ENCODE measurements at places on chromosomes 3 and 15. TPM values are rescaled to one million over a fixed set of nuclear protein-coding genes. Genes with fewer than 3 reads are reported as not detected.

The SNTN gene
- not detected for total RNA-seq

DNA sequence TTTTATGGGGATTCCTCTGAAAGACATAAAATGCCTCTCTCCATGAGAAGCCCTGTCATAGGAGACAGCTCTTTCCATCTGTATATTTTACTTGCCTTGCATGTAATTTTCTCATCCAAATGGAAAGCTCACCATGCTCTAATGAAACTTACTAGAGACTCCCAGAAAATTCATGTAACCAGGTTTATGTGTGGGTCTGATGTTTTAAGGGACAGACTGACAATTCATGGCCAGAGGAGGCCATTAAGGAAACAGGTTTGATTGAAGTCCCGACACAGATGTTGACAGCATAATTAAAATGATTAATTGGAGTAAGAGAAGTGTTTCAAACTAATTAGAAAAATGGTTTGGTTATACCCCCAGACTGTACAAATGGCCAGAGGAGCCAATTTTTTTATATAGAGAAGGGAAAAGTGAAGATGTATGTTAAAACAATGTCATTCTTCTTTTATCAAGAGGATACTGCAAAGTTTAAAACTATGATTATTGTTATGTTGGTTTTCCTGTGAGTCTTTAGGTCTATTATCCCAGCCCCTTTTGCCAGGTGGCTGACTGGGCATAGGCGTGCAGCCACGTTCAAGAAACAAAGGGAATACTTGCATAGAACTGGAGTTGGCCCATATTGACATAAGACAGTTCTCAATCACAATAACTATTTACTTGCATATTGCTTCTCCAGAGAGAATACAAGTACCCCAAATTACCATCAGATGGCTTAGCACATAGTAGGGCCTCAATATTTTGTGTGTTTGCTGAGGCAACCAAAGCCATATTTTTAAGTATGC is 64.8 kb downstream of the RBMS3 start:
- no peak for DNase-seq

- DNase-seq = no peak
These were observed 61.4 kb upstream of the CLDN18 start for GRCh38 chr3:137948400-137949072.

The LIPH gene
- 6.6 TPM for total RNA-seq

DNA sequence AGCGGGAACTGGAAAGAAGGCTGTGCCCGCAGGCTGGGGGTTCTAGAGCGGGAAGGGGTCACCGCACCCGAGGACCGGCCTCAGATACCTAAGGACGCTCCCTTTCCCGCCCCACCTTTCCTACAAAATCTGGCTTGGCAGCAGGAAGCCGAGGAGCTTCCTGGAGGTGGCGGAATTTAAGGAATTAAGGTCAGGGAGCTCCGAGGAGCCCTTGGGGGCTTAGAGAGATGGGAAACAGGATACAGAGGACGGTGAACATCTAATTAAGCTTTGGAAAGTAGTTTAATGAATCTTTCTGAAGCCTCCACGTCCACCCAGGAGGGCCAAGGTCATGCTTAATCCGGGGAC is 507 bp upstream of the AP3B2 start:
- DNase-seq = no peak

DNA sequence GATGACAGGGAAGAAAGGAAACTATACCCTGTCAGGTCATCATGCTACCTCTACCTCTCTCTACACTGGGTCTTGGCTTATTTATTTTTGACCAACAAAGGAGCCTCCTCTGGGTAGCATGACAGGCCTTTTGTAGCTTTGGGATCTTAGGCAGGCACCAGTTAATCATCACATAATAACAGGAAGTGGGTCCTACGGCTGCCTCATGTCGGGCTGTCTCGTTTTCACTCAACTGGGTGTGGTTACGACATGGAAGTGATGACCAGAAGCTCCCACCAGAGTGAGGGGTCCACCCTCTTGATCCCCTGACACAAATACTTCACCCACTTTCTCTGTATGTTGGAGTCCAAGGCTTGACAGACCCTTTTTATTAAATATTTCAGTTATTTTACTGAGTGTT is 105.3 kb downstream of the CD47 start:
- DNase-seq = no peak

DNA sequence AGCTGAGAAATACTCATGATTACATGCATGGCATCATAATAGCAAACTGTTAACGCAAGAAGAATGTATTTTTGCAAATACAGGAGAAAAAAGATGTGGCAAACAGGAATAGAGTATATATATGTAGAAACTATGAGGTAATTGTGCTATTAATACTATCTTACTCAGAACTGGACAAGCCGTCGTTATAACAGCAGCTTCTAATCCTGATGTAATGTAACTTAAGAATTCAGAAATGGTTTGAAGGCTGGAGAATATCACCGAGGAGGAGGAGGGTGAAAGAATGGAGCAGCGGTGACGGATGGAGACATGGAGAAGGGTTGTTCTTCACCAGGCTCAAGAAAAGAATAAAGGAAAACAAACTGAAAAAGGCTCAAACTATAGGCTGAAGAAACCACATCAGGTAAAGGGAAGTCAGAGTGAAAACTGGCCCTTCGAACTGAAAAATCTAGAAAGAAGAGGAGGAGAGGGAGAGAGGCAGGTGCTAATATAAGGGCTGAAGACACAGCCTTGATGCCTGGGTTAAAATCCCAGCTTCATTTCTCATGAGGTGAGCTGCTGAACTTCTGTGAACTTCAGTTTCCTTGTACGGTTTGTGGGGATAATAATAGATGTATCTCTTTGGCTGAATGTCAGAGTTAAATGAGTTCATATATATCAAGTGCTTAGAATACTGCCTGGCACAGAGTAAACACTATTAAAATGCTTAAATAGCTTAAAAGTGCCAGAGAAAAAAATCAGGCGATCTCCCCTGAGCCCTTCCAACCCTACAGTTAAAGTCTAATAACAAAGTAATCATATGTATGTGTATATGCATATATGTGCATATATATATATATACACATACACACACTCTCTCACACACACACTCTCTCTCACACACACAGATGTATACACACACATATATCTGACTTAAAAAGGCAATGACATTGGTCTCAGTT is 43.9 kb downstream of the GOLIM4 start:
- peak; percentile 11 for DNase-seq

DNA sequence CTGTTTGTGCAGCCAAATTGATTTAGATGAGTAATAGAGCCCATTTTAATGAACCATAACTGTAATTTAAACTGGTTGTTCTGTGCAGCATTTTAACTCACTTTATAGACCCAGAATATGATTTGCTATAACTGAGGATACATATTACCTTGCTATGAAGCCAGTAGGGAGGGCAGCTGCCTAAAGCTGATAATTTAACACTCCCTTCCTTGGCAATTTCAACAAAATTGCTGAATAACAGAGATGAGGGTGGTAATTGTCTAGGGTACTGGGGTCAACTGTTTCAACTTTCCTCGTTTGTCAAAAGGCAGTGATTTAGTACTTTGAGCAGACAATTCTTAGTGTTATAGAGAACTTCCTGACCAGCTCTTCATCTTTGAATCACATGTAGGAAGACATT is 304.9 kb upstream of the POU1F1 start:
- no peak for DNase-seq

GRCh38 chr3:158717576-158717975 is 14.7 kb downstream of the RARRES1 start:
- no peak for DNase-seq

DNA sequence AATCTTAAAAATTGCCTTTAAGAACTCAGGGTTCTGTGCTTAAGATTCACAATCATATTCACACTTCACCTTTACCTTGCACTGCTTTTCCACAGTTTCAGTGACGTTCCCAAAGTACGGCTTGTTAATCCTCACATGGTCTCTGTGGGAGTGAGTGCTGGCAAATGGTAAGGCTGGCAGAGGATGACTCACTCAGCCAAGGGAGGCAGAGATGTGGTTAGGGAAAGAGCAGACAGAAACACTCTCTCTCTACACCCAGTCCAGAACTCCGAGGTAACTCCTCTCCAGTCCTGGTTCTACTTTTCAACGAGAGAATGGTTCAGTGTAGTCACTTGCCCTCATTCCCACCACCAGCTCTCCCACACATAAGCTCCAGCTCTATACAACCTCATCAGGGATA is 33.1 kb downstream of the RASGRP1 start:
- DNase-seq = no peak

The WNT7A gene
- 0.59 TPM for total RNA-seq

DNA sequence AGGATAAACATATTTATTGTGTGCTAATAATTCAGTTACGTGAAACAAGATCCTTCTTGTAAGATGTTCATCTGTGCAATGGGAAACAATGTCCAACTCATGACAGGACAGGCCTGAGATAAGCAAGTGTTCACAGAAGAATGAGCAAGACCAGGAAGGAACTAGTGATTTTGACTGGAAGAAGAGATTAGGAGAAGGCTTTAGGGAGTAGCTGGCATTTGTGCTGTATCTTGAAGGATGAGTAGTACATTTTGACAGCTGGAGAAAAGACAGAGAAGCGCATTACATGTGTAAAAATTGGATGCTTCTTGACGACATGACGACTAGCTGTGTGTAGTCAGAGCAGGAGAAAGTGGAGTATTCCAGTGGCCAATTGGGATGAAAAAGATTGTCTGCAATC is 48.4 kb downstream of the GBE1 start:
- no peak for DNase-seq

The AADACL2 gene
- 21.6 TPM for total RNA-seq

DNA sequence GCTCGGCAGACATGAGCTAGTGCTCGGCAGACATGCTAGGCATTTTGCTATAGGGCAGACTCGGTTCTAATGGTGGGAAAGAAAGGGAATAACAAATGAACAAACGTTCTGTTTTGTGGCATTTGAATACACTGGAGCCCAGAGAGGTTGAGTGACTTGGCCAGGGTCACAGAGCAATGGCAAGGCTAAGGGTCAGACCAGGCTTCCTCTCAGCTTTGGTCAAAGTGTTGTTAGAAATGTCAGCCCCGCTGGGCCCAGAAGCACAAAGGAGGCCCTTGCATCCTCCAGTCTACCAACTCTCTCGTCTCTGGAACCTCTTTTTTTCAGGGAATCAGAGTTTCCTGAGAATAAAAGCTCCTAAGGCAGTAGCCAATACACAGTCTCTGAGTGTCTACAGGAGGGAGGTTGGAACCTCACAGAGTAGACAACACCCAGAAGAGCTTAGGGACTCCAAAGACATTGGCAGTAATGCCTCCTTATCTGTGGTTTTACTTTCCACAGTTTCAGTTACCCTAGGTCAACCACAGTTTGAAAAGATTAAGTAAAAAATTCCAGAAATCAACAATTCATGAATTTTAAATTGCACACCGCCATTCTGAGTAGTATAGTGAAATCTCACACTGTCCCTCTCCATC is 47.3 kb downstream of the SSUH2 start:
- DNase-seq = no peak

- DNase-seq = no peak
These were observed 96.1 kb downstream of the FMN1 start for GRCh38 chr15:33098094-33099058.

The LYSMD2 gene
- 5.1 TPM for total RNA-seq

DNA sequence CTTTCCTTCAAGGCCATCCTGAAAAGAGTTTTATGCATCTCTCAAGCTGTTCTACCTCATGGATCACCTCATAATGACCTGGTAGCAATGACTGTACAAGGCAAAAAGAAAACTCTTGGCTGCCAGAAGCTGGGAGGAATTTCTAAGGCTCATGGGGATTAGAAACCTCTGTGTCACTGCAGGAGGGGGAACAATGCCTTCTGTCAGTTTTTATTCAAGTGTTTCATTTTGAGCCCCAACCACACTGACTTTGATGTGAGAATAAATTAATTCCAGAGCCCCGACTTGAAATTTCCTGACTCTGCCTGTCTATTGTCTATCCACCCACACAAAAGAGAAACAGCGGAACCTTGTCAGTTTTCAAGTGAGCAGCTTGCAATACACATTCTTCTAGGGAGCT is 58.7 kb upstream of the MRPL3 start:
- DNase-seq = peak; percentile 24

GRCh38 chr3:45573591-45573990 is 21.0 kb upstream of the LIMD1 start:
- DNase-seq = no peak

- DNase-seq = no peak
These were observed 253.9 kb upstream of the THRB start for GRCh38 chr3:24748520-24748919.

DNA sequence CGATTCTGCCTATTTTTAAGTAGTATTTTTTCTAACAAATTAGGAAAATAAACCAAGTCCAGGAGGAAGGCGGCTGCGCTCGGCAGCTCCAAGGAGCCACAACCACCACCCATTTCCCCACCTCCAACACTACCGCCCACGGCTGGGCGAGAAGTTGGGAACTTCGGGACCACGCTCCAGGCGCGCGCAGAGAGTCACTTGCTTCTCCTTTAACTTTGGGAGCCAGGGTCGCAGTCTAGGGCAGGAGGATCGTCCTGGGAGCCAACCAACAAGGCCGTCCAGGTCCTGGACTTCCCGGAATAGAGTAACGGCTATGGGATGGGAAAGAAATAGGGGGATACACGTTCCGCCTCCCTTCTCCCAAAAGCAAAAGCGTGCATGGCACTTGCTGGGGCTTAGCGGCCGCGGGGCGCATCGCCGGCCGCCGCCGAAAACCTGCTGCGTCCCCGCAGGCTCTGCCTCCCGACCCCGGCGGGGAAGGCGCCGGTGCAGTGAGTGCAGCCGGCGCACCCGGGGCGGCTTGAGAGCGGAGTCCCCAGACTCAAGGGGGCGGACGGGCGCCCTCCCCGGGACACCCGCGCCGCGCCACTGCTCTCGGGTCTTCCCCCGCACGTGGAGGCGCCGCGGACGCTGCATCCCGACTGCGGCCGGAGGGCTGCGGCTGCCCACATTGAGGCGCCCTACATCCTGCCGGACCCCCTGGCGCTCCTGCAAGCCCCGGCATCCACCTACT is 699 bp downstream of the MEGF11 start:
- no peak for DNase-seq

DNA sequence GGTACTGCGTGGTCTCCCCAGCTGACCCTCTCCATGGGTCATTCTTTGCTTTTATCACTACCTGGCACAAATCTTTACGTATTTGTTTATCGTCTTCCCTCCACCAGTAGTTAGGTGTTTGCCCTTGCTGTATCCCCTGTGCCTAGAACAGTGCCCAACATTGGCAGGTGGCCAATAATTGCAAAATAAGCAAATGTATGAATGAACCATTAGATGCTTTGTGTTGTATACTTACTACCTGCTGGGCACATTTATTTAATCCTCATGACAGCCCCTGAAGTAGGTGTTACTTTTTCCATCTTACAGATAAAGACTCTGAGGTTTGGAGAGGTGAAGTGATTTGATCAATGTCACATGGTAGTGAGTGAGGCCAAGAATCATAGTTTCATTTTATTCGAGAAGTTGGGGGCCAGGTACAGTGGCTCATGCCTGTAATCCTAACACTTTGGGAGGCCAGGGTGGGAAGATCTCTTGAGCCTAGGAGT is 2.0 kb upstream of the TWF2 start:
- DNase-seq = no peak

The PTX3 gene
- total RNA-seq = 24.6 TPM

The GOLGA6A gene
- 0.89 TPM for total RNA-seq

GRCh38 chr3:81485444-81485865 is 276.0 kb downstream of the GBE1 start:
- peak; percentile 77 for DNase-seq

The VWA5B2 gene
- total RNA-seq = 0.10 TPM

GRCh38 chr3:82079335-82079890 is 318.0 kb upstream of the GBE1 start:
- no peak for DNase-seq
